Lower lobe of right lung (tissue), 2 donors: ENCODE measurements at places on chromosomes 5 and 9. TPM values are rescaled to one million over a fixed set of nuclear protein-coding genes. Genes with fewer than 3 reads are reported as not detected.
A peak's percentile ranks its signal among the peaks of the same experiment; 100 is the strongest.

ADCY2 gene
- total RNA-seq, result 0.59 TPM

DNA sequence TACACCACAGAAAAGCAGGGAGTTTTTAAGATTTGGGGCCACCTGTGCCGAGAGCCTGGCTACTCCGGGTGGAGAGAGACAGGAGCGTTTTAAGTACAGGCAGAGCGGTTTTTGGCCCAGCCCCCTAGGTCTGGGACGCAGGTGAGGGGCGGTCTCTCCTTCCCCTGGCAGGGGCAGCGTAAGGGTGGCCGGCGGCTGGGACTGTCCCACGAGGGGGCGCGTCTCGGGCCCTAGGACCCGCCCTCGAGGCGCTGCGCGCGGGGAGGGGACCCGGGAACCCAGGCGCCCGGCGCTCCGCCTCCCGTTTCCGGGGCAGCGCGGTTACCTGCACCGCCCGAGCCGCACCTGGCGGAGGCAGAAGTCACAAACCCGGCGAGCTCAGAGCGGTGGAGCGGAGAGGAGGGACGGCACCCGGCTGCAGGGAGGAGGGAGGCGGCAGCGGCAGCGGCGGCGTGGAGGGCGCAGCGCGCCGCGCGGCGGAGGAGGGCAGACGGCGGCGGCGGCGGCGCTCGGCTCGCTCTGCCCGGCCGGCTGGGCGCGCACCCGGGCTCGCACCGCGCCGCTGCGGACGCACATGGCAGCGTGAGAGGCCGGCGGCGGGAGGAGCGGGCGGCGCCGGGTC lies at the start of gene WWC1:
TSS of gene WWC1 (plus strand) at position 304 of the 622 bp plus-strand sequence. CDS start 508 bp downstream, outside the sequence.
- DNase-seq, result peak; percentile 91

DNA sequence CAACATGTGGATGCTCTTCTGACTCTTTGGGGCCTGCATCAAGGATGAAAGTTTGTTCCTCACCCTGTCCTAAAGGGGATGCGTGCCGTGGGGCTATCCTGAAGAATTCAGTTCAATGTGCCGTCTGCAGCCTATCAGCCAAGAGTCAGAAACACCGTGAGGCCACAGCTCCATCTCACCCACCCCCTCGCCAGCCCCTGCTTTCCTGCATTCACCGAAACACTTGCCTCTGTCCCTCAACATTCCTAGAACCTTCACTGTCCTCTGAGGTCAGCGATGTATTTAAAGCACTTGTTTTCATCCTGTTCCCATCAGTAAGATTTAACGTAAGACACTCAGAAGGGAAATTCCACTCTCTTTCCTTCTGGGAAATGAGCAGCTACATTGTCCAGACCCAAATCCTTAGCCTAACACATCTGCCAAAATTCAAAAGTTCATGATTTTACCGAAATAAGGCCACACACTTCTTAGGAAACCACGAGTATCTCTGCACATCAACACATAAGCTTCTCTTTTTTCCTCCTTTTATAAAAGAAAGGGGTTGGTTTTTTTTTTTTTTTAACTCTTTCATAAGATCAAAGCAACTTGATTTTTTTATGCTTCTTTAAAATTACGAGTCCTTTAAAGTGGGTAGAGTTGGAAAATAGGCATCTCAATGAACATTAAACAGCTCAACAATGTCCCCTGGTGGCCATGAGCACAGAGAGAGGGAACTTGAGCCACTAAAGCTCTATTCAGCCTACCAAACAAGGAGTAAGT lies 100.7 kb downstream of the SUSD1 start:
- peak; percentile 52 for DNase-seq

DNA sequence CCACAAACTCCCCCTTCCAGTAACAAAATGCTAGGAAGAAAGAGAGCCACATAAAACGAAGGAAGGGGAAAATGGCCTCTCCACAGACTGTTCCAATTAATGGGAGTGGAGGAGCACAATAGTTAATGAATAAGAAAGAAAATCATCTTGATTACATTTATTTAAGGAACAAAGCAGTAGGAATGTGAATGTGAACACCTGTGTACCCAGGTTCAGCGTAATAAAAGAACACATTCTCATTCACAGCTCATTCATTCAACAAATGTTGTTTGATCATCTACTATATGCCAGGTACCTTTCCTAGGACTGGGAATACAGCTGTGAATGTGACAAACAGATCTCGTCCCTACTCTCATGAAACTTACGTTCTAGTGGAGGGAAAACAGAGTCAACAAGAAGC lies 35.7 kb downstream of the SIL1 start:
- DNase-seq, result no peak

DNA sequence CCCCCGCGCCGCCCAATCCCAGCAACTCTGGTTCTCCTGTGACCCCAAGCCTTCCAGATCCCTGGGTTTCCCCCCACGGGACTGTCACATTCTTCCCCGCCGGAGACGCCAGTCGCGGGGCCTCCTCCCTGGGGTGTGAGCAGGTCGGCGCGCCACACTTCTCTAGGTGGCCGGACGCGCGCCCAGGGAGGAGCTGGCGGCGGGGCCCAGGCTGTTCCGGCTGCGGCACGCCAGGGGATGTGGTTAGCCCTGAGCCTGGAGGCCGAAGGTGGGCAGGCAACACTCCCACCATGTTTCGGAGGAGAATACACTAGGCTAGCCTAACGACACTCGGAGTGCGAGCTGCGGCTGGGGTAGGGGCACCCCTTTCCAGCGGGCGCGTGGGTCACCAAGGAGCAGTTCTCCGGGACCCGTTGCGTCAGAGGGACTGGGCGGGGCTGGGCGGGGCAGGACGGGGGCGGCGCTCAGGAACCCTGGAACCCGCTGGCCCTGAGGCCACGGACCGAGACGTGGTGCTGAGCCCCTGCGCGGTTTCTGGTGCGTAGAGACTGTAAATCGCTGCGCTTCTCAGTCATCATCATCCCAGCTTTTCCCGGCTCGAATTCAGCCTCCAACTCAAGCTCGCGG lies at the start of gene SLC27A6:
TSS of gene SLC27A6 (plus strand) at position 478 of the 627 bp plus-strand sequence. CDS start 650 bp downstream, outside the sequence.
- DNase-seq, result no peak
